Frontal cortex (tissue), 4 donors: ENCODE measurements at places on chromosomes 3 and 15.

- DNase-seq, result no peak
Measured at GRCh38 chr3:72766866-72767265, 81.4 kb downstream of the SHQ1 start.

GRCh38 chr3:195284842-195285241 lies 13.9 kb upstream of the XXYLT1 start:
- no peak for DNase-seq

DNA sequence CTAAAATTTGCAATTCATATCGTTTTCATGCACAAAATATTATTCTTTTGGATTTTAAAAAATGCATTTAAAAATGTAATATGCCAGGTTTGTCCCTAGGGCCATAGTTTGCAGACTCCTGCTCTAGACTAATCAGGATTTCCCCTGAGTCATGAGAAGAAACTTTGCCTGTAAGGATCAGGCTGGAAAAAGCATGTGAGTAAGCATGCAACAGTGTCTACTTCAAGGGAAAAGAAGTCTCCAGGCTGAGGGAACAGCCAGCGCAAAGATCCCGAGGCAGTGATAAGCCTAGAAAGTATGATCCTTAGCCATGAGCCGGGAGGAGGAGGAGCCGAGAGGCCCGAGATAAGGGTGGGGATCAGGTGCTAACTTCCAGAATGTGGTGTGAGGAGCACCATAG lies 382.8 kb upstream of the CFAP20DC start:
- no peak for DNase-seq

DNA sequence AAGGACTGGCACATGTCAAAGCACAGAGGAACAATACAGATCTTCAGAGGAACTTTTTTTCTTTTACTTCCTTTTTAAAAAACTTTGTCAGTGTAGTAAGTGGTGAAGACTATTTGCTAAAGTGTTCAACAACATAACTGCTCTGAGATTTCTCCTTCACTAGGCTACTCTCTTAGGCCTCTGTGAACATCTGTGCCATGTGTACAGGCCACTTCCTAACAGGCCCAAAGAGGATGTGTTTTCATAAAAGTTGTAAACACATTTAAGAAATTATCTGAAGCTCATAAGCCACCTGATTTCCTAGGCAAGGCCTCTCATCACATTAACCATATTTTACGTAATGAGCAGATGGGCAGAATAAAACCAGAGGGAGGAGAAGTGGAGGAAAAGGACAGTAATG lies 235.4 kb downstream of the FHIT start:
- no peak for DNase-seq

- peak; percentile 75 for DNase-seq
Measured at GRCh38 chr3:9352917-9353752, 9.7 kb upstream of the THUMPD3 start.

- no peak for DNase-seq
Measured at GRCh38 chr3:12707449-12707848, 43.5 kb upstream of the RAF1 start.

GRCh38 chr3:39415983-39416382 lies 9.5 kb downstream of the RPSA start:
- no peak for DNase-seq

DNA sequence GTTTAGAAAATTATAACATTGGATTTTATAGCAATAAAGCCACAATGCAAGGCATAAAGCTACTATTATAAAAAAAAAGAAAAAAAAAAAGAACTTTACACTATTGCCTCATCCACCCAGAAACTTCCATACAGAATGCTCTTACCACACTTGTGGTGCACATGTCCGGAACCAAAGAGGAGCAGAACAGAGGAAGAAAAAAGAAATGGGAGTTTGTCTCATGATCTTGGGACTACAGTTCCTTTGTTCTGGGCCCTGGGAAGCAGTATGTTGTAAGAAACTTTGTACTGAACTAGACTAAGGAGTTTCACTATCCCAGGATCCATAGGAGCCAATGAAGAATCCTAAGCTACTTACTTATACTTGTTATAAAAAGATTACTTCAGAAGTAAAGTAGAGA lies 36.1 kb downstream of the FMN1 start:
- no peak for DNase-seq

DNA sequence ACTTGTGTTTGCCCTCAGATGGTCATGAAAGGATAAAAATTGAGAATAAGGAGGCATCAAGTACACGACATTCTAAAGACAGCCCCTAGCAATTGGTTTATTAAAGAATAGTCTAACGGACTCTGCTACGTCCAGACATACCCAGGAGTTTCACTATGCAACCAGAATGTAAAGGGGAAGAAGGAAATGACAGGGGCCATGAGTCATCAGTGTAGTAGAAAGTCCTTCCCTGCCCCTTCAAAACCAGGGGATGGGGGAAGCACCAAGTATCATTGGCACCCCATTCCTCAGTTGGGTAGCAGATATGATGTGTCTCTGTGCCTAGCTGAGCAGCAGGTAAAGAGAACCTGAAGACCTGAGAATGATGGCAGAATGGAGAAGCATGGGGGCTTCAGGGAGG lies 367.4 kb downstream of the IL20RB start:
- no peak for DNase-seq

DNA sequence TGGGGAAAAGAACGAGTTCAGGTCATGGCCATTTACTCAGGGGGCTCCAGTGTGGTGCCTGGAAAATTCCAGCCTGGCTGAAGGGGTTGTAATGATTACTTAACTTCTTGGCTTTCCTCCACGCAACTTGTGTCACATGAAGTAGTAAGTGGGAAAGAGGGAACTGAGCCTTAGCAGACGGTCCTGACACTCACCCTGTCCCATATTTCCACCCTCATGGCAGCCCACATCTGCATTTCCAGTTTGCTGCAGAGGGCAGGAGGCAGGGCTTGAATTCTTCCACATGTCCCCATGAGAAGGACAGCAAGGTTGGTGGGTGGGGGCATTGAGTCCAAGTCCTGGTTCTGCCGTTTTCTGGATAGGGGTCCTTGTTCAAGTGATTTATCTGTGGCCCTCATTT lies 7.8 kb upstream of the CAMP start:
- DNase-seq, result no peak

- DNase-seq, result no peak
Measured at GRCh38 chr3:60812502-60812901, 438.8 kb downstream of the FHIT start.

DNA sequence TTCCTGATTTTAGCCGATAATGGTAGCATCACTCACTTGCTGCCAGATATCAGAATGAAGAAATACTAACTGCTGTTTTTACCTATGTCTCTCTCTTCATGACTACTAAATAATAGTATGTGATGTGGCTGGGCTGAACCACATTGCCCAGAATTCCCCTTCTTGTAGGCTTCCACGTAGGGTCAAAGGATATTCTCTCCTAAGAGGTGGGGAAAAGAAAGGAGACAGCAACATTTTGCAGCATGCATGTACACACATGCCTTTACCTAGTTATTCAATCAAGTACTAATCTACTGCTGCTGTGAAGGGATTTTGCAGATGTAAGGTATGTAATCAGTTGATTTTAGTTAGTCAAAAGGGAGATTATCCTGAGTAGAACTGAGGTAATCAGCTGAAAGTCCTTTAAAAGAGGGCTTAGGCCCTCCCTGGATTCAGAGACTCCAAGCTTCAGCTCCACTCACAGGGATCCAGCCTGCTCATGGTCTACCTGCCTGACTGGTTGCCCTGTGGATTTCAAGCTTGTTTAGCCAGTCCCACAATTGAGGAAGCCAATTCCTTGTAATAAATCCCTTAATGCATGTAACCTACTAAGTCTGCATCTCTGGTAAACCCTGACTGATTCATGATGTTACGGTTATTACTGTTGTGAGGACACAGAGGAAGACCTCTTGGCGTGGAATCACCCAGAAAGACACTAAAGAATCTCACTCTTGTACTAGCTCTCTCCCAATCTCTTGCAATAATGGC lies 20.4 kb downstream of the PLD1 start:
- no peak for DNase-seq

GRCh38 chr3:154310840-154311239 lies 13.4 kb downstream of the DHX36 start:
- no peak for DNase-seq

- DNase-seq, result no peak
Measured at GRCh38 chr3:10421996-10422395, 83.4 kb downstream of the ATP2B2 start.

- peak; percentile 13 for DNase-seq
Measured at GRCh38 chr3:129829640-129830039, 63.9 kb downstream of the TMCC1 start.

DNA sequence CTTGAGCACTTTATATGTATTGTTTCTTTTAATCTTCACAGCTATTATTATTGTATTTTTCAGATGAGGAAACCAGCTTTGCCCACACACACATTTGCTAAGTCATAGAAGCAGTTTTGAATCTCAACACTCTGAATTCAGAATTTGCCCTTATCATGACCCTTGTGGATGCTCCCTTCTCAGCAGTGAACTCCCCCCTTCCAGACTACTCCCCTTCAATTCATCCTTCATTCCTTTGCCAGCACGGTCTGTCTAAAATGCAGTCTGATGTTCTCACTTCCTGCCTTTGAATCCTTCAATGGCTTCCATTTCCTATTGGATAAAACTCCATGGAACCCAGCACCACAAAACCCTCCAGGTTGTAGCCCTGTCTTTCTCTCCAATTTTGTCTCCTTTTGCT lies 52.5 kb upstream of the TSC22D2 start:
- DNase-seq, result no peak

DNA sequence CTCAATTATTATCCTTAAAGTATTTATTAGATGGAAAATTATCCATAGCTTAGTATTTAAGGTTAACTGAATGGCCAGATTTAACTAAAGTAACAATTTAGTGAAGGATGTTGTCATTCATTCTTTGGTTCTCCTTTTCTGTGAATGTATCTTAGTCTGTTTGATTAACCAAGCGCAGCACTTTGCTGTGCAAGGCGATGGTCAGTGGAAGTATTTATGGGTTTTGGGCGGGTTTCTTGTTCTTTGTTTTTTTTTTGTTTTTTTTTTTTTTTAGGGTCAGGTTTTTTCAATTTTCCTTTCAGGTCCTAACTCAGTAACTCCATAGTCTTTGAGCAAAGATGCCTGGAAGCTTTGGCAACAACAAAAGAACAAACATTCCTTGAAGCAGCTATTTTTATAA lies 328.8 kb downstream of the PTPRG start:
- no peak for DNase-seq

- no peak for DNase-seq
Measured at GRCh38 chr15:77370580-77370979, 49.3 kb downstream of the PEAK1 start.

DNA sequence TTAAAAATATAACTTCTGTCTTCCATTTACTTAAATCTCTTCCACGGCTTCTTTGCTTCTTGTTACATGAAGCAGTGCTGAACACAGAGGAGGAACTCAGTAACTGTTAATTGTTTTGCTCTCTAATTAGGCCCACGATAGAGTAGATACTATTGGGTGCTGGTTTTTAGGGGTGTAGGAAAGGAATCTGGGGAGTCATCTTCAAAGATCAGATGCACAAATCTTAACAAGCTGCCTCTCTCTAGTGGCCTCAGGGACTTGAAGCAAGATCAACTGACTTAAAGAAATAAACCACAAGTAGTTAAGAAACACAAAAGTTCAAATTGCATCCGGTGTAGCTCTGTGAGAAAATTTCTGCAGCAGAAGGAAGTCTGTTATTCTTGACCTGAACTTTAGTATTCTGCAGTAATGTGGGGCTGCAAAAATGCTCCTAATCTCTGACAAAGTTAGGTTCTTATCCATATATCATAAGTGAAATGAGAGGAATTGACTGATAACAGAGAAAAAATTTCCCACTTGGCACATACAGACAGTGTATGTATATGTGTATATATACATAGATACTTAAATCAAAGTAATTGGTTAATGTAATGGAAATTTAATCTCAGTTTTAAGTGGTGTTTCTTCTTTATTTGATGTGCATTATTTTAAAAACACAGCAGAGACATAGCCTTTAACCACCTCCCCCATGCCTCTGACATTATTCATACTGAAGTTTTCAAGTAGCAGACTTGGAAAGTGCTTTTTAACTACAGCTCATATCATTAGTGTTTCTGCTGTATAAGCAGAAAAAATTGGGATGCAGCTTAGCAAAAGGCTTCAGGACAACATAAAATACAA lies 51.8 kb downstream of the CHST2 start:
- no peak for DNase-seq

- no peak for DNase-seq
Measured at GRCh38 chr15:62618432-62618831, 424.1 kb upstream of the TPM1 start.

DNA sequence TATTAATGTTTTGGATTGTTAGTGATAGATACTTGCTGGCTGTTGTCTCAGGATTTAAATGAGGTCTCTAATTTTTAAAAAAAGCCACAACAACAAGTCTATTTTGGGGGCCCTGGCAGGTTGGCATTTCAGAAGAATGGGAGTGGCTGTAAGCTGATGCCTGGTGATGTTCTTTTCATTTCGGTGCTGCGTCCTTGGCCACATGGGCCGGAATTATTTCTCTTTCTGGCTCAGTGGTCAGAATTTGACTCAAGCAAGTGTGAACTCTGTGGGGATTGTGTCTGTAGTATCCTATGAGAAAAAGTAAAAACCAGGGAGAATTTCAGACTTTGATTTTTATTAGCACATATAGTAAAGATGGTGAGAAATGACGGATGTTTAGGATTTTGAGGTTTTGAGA lies 203.0 kb downstream of the AKAP13 start:
- DNase-seq, result no peak

- no peak for DNase-seq
Measured at GRCh38 chr3:82392203-82392775, 630.8 kb upstream of the GBE1 start.

DNA sequence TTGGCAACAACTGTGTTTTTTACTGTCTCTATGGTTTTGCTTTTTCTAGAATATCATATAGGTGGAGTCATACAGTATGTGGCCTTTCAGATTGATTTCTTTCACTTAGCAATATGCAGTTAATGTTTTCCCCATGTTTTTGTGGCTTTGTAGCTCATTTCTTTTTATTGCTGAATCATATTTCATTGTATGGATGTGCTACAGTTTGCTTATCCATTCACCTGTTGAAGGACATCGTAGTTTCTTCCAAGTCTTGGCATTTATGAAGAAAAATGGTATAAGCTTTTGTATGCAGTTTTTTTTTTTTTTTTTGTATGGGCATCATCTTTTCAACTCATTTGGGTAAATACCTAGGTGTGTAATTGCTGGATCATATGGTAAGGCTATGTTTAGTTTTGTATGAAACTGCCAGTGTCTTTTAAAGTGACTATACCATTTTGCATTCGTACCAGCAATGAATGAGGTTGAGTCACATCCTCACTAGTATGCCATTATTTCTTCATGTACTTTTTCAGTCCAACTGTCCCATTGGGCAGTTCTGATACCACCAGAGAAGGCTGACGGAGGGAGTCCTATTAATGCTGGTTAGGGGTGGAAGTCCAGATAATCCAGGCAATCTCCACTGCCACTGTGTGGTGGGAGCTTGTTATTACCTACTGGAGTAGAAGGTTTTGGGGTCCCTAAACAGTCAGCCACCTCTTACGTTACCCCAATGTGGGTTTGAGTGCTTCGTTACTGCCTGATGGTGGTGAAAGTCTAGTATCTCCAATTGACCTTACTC lies 210.5 kb downstream of the DOCK3 start:
- DNase-seq, result no peak

- no peak for DNase-seq
Measured at GRCh38 chr3:61687663-61688306, 126.4 kb downstream of the PTPRG start.
